Glomerular endothelial cell (primary cell): ENCODE measurements at places on chromosomes 6 and 20. TPM values are rescaled to one million over a fixed set of nuclear protein-coding genes. Genes with fewer than 3 reads are reported as not detected.

DNA sequence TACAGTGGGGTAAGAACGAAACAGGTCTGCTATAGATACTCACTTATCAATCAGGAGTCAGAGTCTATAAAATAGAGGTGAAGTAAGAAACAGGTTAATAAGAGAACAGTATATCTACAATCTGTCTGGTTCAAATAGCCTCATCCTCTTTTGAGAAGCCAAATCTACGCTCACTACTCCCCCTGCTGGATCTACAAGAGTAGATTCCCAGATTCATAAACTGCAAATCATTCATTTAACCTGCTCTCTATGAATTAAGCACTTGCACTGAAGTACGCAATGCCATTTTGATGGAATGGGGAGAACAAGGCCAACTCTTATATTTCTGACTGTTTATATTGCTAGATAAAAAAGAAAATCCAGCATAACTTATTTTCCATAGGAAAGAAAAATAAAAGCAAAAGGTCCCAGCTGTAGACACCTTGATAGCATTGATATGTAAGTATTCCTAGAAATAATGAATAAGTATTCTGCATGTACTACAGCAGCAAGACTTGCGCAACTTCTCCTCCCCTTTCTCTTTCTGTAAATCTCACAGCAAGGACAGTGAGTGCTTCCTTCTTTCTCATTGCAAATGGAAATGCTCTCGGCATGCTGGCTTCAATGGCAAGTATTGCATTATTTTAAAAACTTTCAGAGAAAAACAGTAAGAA, 92.3 kb downstream of the RFX6 start:
- peak; percentile 20 for DNase-seq

DNA sequence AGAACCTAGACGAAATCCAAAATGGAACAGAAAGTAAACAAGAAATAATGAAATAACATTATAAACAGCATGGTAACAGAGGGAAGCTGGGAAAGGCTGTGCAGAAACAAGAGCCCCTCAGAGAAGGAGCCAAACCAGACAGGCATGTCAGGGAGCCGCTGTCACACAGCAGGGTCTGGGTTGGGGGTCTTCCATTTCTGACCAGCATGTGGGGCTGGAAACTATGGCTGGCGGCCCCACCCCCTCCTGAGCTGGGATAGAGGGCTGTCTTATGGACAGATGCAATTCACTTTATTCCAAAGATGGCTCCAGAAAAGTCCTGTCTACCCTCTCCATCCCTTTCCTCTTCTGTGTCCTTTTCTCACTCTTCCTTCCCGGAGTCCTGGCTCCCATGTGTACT, 27.3 kb downstream of the C6orf89 start:
- no peak for DNase-seq

DNA sequence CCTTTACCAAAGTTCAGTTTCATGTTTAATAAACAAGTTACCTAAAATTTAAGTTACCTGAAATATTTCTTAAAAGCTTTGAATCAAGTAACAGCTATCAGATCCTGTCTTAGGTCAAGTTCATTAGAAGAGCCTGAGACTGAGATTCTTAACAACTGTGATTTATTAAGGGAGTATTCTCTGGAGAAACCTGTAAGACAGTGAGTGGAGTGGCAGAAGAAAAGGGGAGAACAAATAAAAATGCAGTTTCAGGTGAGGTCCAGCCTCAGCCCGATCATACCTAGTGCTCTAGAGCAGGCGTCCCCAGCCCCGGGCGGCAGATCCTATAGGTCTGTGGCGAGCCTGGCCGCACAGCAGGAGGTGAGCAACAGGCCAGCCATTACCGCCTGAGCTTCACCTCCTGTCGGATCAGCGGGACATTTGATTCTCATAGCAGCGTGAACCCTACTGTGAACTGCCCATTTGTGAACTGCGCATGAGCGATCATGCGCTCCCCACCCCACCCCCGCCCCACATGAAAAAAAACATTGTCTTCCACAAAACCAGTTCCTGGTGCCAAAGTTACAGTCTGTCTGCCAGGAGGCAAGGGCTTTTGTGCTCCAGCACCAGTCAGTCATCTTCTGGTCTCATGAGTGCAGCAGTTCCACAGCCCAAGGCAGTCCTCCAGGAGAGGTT, 59.2 kb upstream of the ADGRB3 start:
- DNase-seq, result no peak

The PRSS35 gene
- 0.12 TPM in 1 of 2 replicates, not detected in the other for total RNA-seq

The SLC4A11 gene
- total RNA-seq, result 10.9 and 11.3 TPM in 2 replicates

The CASS4 gene
- total RNA-seq, result not detected in 2 replicates

DNA sequence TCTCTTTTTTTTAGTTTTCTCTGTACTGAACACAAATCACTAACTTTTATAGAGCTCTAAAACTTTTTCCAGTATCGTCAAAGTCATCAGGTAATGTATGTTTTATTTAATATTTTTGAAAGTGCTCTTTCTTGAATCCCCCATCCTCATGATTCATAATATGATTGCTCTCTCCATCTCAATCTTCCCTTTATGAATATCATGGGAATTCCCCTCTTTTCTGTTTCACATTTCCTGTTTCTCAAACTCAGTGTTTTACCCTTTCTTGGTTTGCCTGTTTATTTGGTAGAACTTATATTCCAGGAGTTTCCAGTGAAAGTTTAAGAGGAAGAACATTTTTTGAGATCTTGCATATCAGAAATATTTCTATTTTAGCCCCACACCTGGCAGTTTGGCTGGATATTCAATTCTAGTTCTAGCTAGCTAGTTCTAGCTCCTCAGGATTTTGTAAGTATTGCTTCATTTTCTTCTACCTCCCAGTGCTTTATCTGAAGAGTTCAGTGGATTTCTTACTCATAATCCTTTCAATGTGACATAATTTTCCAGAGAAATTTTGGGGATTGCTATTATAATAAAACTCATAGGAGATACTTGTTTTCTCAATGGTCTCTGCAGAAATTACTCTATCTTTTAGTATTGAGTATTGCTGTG, 6.1 kb upstream of the C6orf58 start:
- DNase-seq, result no peak

DNA sequence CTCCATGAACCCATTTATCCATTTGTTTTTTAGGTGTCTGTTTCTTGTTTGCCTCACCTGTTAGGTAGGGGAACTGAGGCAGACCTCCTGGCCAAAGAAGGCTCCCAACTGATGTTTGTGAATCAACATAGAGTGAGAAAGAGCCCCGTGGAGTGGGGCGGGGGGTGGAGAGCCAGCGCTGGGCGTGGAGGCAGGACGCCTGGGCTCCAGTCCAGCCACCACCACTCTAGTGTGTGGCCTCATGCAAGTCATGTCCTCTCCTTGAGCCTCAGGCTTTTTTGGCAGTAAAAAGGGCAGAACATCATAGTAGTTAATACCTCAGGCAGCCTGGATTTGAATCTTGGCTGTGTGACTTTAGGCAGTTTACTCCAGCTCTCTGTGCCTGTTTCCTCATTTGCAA, 42.2 kb upstream of the SCRT2 start:
- no peak for DNase-seq

DNA sequence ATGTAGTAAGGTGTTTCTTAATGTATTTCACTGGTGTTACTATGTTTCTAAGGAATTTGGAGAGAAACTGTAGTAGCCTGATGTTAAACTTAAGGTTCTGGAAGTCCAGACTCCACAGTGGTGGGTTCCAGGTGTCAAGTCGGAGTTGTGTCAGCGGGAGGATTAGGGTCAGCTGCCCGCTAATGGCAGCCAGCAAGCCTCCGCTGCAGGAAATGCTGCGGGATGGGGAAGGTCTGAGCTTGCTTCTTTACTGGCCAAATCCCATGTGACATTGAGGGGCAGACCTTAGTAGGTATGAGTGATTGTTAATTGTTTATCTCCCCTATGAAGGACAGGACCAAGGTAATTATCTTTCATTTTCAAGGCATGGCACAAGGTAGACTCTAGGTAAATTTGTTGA, 3.7 kb upstream of the ARID1B start:
- no peak for DNase-seq

- no peak for DNase-seq
These were observed 1.9 kb upstream of the CDYL start for GRCh38 chr6:4774296-4774695.

GRCh38 chr6:4794140-4794707, 18.0 kb downstream of the CDYL start:
- no peak for DNase-seq

DNA sequence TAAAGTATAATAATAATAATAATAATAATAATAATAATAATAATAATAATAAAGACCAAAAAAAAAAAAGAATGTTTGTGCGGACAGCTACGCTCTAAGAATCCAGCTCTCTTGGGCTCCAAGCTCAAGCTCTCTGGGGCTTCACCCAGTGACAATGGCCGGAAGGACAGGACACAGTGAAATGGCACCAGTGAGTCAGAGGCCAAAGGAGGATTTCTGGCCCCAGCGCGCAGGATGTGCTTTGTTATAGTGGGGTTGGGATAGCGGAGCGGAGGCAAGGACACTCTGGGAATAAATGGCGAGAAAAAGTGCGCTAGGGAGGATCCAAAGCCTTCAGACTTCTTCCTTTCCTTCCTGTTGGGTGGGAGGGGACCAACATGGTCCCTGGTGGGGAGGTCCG, 38.2 kb downstream of the HLA-A start:
- no peak for DNase-seq

- DNase-seq, result no peak
These were observed 289.1 kb upstream of the JAG1 start for GRCh38 chr20:10962937-10963336.

- DNase-seq, result no peak
These were observed 56.2 kb downstream of the SNX9 start for GRCh38 chr6:157879034-157879872.

- DNase-seq, result peak; percentile 69
These were observed 68.9 kb upstream of the FAM184A start for GRCh38 chr6:119147101-119148053.

The SCRT2 gene
- not detected in 2 replicates for total RNA-seq

DNA sequence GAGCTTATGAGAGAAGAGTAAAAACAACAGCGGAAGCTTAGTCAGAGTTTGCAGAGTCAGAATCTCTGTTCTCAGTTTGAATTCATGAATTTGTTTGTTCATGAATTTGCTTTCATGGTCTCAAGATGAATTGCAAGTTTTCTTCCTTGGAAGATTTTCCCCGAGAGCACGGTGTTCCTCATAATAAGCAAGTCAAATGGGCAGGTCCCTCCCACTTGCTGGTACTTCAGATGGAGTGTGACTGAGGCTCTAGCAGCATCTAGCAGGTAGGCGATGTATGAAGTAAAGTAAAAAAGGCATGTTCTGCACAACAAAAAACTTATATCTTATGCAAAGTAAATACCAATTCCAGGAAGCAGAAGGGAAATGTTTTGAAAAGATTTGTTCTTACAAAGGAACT, 15.5 kb upstream of the MLIP start:
- DNase-seq, result no peak

GRCh38 chr20:2349801-2350200, 30.9 kb upstream of the TGM6 start:
- DNase-seq, result no peak

The PNPLA1 gene
- not detected in 2 replicates for total RNA-seq

- no peak for DNase-seq
These were observed 32.1 kb upstream of the RAB23 start for GRCh38 chr6:57254055-57254717.

The ULBP1 gene
- total RNA-seq, result 3.3 and 4.1 TPM in 2 replicates

The GRM1 gene
- 0.05 and 0.06 TPM in 2 replicates for total RNA-seq

The SLC13A3 gene
- total RNA-seq, result 0.10 and 0.47 TPM in 2 replicates

- peak; percentile 31 for DNase-seq
These were observed 548 bp downstream of the AGPAT4 start for GRCh38 chr6:161273274-161273751.

DNA sequence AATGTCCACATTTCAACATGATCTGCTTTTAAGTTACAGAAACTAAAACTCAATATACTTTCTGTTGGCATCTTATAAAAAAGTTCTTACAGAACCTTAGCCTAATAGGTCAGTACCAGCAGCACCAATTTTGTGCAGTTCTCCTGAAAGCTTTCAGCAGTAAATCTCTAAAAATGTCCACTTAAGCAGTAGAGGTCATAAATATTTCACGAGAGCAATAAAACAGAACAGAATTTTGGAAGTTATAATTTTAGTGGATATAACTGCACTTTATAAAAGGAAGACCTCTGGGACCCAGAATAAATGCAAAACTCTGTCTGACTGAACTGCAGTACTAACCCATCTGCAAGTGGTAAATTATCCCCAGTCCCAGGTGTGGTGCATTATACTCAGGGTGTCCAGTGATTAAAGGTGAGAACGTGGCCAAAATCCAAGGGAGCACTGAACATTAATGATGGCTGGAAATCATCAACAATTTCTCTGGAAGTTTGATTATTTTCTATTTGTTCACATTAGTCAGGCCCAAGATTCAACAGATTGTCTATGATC, 172.6 kb upstream of the RSPO3 start:
- no peak for DNase-seq

GRCh38 chr6:9961646-9962045, 453.2 kb downstream of the TFAP2A start:
- no peak for DNase-seq

The TRIM31 gene
- total RNA-seq, result not detected in 2 replicates

The RAB23 gene
- 8.5 and 9.4 TPM in 2 replicates for total RNA-seq

DNA sequence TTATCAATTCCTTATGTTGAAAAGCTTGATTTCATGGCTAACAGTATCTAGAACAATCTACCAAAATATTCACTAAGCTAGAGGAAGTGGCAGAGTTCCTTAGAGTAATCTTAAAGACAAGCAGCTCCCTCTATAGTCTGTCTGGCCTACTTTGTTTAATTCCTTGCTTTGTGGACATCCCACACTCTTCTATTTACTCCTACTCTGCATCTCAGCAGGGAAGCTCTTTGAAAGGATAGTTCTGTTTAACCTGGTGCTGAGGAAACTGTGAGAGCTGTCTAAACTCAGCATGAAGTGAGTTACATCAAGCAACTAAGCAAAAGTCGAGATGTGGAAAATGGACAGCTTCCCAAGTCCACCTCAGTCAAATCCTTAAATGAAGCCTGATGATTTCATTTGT, 4.3 kb downstream of the REV3L start:
- DNase-seq, result no peak

GRCh38 chr6:150930841-150931240, 65.3 kb downstream of the MTHFD1L start:
- no peak for DNase-seq

DNA sequence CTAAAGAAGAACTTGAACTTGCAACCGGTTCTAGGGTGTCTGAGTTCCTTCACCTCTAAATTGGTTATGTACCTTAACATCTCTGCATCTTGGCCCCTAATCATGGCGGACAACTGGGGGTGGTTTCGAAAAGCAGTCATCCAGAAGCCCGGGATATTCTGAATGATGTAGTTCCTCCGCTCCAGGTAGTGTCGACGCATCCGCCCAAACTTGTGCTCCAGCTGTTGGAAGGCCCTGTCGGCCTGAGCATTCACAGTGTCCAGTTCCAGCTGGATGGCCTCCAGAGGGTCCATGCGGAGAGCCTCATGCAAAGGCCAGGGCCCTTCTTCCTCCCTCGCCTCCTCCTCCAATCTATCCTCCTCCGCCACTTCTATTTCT, 887 bp downstream of the TSPYL1 start:
- DNase-seq, result no peak

The SOBP gene
- 2.1 and 2.3 TPM in 2 replicates for total RNA-seq

The ARFRP1 gene
- 41.8 and 55.7 TPM in 2 replicates for total RNA-seq

The RIPOR3 gene
- total RNA-seq, result 0.41 TPM in 1 of 2 replicates, not detected in the other

- DNase-seq, result no peak
These were observed 48.2 kb downstream of the PDYN start for GRCh38 chr20:1945660-1946059.

GRCh38 chr6:12047304-12047703, 35.2 kb downstream of the HIVEP1 start:
- DNase-seq, result no peak
